H1 (cell line): ENCODE measurements at places on chromosomes 2 and 18. TPM values are rescaled to one million over a fixed set of nuclear protein-coding genes. Genes with fewer than 3 reads are reported as not detected.

- no peaks in the 10 kb centered on the region for H3K27me3 ChIP-seq
- H3K36me3 ChIP-seq: no peaks in the 10 kb centered on the region
- DNase-seq: no peak
These were observed 5.1 kb upstream of the MTERF4 start for GRCh38 chr2:241107031-241107783.

- no peaks in the 10 kb centered on the region for H3K36me3 ChIP-seq
- no peak overlapping the region for H3K4me3 ChIP-seq
- DNase-seq: no peak
- no peaks in the 10 kb centered on the region for H3K4me1 ChIP-seq
- H3K27me3 ChIP-seq: no peaks in the 10 kb centered on the region
These were observed 39.6 kb downstream of the MFSD6 start for GRCh38 chr2:190447766-190448165.

DNA sequence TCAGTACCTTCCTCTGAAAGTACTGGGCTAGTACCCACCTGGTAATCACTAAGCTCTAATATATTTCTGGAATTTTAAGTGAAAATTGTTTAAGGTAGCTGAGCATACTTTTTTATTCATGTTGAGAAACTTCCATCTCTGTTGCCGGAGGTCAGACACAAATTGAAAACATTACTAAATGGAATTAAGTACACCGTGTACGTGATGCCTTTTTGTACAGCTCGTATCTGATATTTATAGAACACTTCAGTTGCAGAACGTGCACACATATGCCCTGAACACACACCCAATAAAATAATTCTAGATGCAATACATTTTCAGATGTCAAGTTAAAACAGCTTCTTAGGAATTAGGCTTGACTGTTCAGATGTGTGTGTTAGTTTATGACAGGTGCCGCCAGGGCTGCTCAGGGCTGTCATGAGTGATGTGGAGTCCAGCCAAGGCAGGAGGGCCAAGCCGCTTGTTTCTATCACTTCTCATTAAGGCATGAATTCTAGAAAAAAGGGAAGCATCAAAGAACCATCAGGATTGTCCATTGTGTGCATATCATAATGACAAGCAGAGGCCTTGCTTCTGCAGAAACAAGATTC lies 80.9 kb upstream of the FOSL2 start:
- no peaks in the 10 kb centered on the region for H3K36me3 ChIP-seq
- DNase-seq: no peak
- no peaks in the 10 kb centered on the region for H3K4me1 ChIP-seq
- no peak overlapping the region for H3K4me3 ChIP-seq

DNA sequence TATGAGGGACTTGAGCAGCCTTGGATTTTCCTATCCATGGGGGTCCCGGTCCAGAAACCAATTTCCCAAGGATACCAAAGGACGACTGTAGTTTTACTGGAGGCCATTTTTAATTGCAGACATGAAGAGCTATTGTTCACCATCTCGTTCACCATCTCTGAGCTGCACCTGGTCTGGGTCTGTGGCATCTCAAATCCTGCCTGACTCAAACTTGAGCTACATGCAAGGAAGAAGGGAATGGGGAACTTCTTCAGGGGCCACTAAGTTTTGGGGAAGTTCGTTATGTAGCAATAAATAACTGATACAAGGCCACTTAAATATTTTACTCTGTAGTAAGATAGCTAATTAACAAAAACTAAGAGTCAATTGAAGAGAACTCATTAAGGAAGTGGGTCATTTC lies 2.1 kb upstream of the SMCHD1 start:
- no peaks in the 10 kb centered on the region for H3K36me3 ChIP-seq
- peaks cover 6% of the 10 kb centered on the region; the same call in 1 of the 2 replicates for H3K4me1 ChIP-seq
- DNase-seq: no peak
- peaks cover 25% of the 10 kb centered on the region for H3K27me3 ChIP-seq

C2orf78 gene
- total RNA-seq: 0.21 and 0.39 TPM in 2 replicates

AQP12B gene
- total RNA-seq: not detected in 2 replicates

ABCA12 gene
- total RNA-seq: not detected in 2 replicates
